ENCODE measurements at places on chromosomes 3 and 15.

DNA sequence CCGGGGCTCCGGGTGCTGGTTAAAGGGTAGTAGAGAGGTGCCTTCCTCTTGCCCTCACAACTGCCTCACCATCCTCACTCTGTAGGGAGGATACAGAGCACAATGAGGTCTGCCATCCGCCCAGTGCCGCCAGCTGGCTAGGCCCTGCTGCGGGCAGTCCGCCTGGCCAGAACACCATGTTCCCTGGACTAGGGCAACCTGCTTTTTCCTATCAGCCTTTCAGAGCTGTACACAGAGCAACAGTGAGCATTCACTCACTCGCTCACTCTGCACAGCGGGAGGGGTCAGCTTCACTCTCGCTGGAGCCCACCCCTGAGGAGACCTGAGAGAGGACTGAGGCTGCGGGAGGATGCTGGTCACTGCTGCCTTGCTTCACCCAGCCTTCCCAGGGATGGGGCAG is 218.7 kb upstream of the CHRNA7 start:
- no peak for DNase-seq

- no peak for DNase-seq
Measured at GRCh38 chr3:174126990-174127758, 729.6 kb downstream of the NLGN1 start.

DNA sequence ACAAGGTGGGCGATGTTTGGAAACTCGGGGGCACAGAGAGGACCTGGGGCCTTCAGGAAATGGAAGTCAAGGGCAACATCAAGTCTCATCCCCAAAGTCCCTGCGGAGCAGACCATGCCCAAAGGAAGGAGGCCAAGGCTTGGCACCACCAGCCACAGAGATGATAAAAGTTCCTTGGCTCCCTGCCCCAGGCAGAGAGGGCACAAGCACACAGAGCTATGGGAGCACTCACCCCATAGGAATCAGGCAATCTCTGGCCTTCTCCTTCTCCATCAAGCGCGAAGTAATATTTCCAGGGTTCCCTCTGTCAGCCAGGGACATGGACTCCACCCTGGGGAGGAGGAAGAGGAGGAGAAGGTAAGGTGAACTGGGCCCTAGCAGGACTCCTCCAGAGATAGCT is 7.9 kb downstream of the ACAA1 start:
- no peak for DNase-seq

DNA sequence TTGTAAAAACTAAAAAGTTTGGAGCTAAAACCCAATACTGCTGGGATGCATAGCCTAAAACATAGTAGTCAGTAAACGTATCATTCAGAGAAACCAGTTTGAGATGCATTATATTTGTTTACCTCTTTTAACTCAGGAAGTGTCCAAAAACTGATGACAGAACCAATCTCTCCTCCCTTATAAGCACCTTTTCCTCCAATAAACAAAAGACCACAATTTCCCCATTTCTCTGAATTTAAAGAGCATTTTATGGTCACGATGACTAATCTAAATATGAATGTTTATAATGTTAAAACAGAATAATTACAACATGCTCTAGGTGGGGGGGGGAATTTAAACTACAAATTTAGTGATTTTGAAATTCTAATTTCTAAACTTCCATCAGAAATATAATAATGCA is 58.5 kb downstream of the CEP63 start:
- no peak for DNase-seq

DNA sequence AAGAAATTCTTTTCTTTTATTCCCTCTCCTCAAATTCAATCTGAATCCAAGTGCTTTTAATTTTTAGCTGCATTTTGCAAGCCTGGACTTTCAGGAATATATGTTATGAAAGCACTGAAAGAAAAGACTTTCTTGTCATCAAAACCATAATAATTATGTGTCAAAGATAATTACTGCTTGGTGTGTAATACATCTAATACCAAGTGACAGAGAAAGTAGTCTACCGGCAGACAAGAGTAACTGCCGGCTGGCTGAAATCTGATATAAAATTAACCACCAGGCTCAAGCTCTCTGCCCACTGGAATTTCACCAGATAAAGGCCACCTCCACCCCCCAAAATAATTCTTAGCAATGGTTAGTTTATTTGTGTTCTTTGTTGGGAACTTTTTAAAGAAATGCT is 220.9 kb upstream of the CDIN1 start:
- no peak for DNase-seq

DNA sequence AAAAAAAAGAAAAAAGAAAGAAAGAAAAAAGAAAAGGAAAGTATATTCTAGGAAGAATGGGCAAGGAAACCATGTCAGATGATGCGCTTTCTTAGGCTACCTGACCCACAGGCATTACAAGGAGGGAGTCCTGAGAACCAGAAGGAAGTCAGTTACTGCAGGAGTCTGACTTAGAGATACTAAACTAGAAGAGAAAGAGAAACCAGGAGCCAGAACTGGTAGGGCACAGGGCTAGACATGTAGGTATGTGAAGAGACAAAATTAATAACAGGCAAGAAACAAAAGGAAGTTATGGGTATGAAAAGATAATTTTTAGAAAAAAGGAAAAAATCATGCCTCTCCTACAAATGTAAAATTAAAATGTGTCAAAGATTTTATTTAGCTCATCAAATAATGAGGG is 63.3 kb upstream of the LRRN1 start:
- no peak for DNase-seq

DNA sequence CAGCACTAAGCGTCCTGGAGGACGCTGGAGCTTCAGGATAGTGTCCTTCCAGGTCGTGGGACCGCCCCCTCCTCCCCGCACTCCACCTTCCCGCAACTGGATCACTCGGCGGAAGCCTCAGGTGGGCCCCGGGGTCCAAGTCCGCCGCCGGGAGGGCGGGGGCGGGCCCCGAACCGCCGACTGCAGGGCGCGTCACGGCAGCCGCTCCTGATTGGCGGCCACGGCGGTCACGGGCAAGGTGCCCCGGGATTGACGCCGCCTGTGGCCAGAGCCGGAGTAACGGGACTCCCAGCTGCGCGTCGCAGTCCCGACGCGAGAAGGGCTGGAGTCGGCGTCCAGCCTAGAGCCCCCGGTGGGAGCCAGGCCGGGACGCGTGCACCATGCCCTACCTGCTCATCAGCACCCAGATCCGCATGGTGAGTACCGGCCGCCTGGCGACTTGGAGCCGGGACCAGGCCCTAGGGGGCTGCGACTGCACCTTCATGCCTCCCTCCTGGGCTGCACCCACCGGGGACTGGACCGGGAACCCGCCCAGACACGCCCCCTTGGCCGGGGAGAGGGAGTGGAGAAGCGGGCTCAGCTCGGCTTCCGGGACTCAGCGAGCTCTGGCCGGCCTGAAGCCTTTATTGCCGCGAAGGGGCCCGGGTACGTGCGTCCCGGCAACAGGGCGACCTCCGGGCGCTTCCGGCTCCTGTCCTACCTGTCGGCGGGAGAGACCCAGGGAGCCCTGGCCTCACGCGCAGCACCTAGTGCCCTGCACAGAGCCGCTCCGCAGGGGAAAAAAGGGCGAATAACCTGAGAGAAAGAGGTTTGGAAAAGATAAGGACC is at the start of gene GCHFR:
TSS of gene GCHFR (plus strand) at position 268 of the 828 bp plus-strand sequence. CDS start at position 381, 113 bp downstream.
- DNase-seq = no peak

- no peak for DNase-seq
Measured at GRCh38 chr15:56351353-56351752, 13.9 kb upstream of the TEX9 start.

GRCh38 chr3:115827495-115827894 is 204.2 kb downstream of the GAP43 start:
- DNase-seq = no peak

DNA sequence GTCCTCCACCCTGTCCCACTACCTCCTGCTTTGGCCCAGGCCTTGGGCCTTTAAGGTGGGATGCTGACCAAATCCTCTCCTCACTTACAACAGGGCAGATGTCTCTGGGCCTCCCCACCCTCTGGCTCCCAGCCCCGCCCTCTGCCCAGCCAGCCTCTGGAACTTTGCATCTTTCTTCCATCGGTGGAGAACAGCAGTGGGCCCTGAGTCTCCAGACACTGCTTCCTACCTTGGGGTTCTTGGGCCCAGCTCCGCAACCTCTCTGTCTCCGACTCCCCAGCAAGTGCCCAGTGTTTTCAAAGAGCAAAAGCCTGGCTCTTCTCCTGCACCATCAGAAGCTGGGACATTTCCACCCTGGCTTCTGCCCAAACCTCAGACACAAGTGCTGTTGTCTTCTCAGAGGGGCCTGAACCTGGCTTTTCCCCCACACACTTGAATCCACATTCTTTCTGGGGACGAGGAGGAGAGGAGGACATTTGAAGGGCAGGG is 33.1 kb downstream of the MRAS start:
- no peak for DNase-seq

DNA sequence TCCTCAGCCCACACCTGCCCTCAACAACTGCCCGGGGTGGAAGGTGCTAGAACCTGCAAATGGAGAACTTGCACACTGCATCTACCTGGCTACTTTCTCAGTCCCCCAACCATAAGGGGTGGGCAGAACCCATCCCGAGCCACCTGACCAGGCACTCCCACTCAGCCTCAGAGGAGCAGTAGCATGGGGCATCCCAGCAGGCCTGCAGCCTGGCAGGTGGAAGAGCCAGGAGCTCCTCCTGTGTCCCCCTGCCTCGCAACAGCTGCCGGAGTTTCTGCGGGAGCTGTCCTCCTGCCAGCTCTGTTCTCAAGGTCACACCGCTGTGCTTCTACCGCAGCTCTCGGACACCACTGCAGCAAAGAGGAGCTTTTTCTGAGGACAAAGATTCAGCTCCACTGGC is 27.5 kb downstream of the RAB6B start:
- DNase-seq = no peak

GRCh38 chr3:44984335-44984734 is 8.3 kb downstream of the EXOSC7 start:
- no peak for DNase-seq

DNA sequence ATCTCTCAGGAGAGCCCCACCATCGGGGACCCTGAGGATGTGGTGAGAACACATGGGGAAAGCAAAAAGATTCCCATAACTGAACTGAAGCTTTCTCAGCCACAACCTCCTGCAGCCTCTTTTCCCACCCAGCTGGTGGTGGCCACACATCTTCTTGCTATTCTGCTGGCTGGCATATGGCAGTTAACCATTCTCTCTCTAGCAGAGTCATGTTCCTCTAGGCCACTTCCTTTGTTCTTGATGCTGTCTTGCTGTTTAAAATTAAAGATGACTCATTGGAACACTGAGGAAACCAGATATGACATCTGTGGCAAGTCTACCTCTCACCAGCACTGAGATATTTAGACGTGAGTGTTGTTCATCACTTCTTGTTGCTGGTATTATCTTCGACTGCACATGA is 180.3 kb upstream of the ROBO2 start:
- peak; percentile 13 for DNase-seq

DNA sequence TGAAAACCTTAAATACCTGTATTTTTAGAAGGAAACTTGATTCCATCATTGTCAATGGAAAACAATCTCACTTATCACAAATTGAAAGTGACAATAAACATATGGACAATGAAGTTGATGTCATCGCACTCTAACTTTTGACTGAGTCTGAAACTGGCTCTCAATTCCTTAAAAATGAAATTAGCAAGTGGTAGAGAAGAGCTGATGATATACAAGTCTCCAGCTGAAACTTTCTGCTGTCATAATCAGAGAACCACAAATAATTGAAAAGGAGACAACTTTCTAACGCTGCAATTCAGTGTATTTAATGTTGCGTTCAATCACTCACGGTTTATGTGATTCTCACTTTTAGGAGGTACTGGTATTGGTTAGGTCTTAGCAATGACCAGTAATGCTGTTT is 37.5 kb downstream of the EPHB1 start:
- no peak for DNase-seq

DNA sequence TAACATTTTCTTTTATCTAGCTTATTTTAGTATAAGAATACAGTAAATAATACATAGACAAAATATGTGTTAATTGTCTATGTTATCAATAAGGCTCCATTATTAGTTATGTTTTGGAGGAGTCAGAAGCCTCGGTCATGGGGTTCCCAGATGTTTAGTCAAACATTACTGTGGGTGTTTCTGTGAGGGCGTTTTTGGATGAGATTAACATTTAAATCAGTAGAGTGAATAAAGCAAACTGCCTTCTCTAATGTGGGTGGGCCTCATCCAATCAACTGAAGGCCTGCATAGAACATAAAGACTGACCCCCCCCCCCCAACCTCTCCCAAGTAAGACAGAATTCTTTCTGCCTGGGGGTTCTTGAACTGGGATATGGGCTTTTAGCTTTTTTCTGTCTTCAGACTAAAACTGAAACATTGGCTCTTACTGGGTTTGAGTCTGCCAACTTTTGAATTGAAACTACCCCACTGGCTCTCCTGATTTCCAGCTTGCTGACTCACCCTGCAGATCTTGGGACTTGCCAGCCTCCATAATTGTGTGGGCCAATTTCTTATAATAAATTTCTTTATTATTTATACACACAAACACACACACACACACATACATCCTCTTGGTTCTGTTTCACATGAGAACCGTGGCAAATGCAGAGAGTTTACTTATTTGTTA is 192.0 kb downstream of the TPRG1 start:
- no peak for DNase-seq

DNA sequence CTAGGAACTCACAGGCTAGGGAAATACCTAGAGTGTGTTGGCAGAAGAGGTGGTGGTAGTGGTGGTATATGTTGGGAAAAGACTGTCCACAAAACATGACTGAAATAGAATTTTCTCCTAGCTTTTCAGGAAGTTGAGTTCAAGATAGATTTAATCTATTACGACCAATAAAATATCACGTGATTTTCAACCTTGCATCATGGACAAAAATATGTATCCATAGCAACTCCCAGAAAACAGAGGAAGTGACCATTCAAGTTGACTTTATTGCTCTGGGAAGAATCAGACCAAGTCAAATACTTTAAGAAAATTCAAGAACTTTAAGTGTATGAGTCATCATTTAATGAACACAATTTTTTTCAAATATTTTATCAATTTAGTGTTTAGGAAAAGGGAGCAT is 347.0 kb upstream of the ZNF385D start:
- DNase-seq = no peak

DNA sequence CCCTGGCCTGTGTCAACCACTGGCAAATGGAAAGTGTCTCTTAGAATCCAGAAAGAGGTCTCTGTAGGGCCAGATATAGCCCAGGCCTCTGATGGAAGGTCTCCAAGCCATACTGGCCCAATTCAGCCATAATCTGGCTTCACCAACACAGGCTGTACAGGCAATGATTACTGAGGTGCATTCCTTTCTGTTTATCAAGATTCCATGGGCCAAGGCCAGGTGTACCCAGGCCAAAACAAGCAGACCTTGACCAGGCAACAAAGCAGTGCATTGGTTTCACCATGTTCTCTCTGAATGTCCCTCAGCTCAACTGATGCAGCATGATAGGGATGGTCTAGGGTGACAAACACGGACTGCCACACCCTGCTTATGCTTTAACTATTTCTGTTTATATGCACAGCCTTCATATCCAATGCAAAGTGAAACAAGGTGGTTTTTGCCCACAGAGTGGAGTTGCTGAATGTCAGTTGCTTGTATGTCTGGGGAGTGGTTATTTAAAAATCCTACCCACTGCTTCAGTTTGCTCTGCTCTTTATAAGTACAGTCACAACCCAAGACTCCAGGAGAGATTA is 25.2 kb downstream of the CCNL1 start:
- no peak for DNase-seq

- no peak for DNase-seq
Measured at GRCh38 chr3:143595456-143596077, 252.7 kb downstream of the SLC9A9 start.

GRCh38 chr3:70985572-70985971 is 598.0 kb downstream of the FOXP1 start:
- no peak for DNase-seq

GRCh38 chr15:39300451-39301153 is 280.3 kb upstream of the THBS1 start:
- DNase-seq = peak; percentile 49

- DNase-seq = no peak
Measured at GRCh38 chr3:14845180-14845579, 26.4 kb downstream of the FGD5 start.
